ENCODE measurements at places on chromosomes 7 and 10. TPM values are rescaled to one million over a fixed set of nuclear protein-coding genes. Genes with fewer than 3 reads are reported as not detected.

DNA sequence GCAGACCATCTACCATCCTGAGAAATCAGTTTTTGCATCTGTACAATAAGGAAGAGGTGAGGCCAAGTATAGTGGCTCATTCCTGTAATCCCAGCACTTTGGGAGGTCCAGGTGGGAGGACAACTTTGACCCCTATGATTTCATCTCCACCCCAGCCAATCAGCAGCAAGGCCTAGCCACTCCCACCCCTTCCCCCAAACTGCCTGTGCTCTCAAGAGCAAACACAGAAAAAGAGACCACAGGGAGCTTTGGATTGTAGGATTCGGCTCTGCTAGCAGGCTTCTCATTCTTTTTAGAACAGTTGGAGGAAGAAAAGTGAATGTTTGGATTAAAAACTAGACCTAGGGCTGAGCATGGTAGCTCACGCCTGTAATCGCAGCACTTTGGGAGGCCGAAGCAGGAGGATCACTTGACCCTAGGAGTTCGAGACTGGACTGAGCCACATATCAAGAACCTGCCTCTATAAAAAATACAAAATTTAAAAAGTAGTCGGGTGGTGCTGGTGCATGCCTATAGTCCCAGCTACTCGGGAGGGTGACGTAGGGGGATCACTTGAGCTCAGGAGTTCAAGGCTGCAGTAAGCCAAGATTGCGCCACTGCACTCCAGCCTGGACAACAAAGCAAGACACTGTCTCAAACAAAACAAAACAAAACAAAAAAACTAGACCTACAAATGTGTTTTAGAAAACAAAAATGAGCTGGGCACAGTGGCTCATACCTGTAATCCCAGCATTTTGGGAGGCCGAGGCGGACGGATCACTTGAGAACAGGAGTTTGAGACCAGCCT lies 25.1 kb upstream of the PROSER2 start:
- H3K27ac ChIP-seq: no peak overlapping the region
- H3K4me1 ChIP-seq: peaks cover 15% of the 10 kb centered on the region
- H3K36me3 ChIP-seq: no peaks in the 10 kb centered on the region
- DNase-seq: no peak
- H3K27me3 ChIP-seq: no peaks in the 10 kb centered on the region
- no peak overlapping the region for H3K4me3 ChIP-seq

The UBN2 gene
- total RNA-seq: 3.7 TPM

The FRMD4A gene
- total RNA-seq: 7.1 TPM

The PDZD7 gene
- 2.8 TPM for total RNA-seq

DNA sequence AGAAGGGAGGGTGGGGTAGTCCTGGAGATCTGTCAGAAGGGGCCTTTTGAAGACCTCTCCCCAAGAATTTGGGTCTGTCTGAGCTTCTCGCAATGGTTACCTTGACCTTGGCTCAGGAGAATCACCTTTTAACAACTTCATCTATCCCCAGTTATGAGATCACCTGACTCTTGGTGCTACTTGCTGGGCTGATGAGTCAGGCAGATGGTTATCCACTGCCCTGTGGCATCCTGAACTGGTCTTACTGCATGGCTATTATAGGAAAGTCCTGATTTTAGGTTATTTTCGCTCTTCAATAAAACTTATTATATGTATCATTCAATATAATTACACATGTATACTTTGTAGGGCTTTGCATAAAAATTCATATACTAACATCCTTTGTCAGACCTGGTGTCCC lies 274.7 kb downstream of the GFRA1 start:
- no peak overlapping the region for H3K27ac ChIP-seq
- H3K36me3 ChIP-seq: no peaks in the 10 kb centered on the region
- 0 out of 2 replicates have a peak, but pooled peaks cover 4% of the 10 kb centered on the region for H3K27me3 ChIP-seq
- no peaks in the 10 kb centered on the region for H3K4me1 ChIP-seq
- DNase-seq: no peak

The DRGX gene
- total RNA-seq: 0.33 TPM

- no peak overlapping the region for H3K4me3 ChIP-seq
- no peaks in the 10 kb centered on the region for H3K27me3 ChIP-seq
- no peaks in the 10 kb centered on the region for H3K4me1 ChIP-seq
- H3K36me3 ChIP-seq: no peaks in the 10 kb centered on the region
- DNase-seq: no peak
These were observed 58.5 kb upstream of the INPP5A start for GRCh38 chr10:132479024-132479602.

The OR2A12 gene
- not detected for total RNA-seq

GRCh38 chr7:121032645-121033460 lies 44.3 kb downstream of the CPED1 start:
- H3K36me3 ChIP-seq: no peaks in the 10 kb centered on the region
- DNase-seq: peak; percentile 31
- H3K4me3 ChIP-seq: no peak overlapping the region
- peaks cover 8% of the 10 kb centered on the region for H3K4me1 ChIP-seq
- no peak overlapping the region for H3K27ac ChIP-seq
- H3K27me3 ChIP-seq: no peaks in the 10 kb centered on the region

DNA sequence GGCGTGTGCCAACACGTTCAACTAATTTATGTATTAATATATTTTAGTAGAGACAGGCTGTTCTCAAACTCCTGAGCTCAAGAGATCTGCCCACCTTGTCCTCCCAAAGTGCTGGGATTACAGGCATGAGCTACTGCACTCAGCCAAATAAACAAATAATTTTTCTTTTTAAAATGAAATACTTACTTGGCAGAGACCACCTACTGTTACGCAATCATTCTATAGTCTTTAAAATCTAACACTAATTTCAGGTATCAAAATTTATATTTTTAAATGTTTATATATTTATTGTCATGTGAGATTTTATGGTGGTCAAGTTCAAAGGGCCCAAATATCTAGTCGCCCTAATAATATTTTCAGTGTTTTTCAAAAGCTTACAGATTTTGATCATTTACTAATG lies 323.3 kb downstream of the PCDH15 start:
- H3K36me3 ChIP-seq: no peaks in the 10 kb centered on the region
- H3K4me1 ChIP-seq: no peaks in the 10 kb centered on the region
- no peak for DNase-seq
- no peak overlapping the region for H3K4me3 ChIP-seq
- H3K27ac ChIP-seq: no peak overlapping the region

GRCh38 chr7:72444026-72444776 lies 32.1 kb upstream of the CALN1 start:
- H3K4me3 ChIP-seq: no peak overlapping the region
- no peaks in the 10 kb centered on the region for H3K4me1 ChIP-seq
- peaks cover 34% of the 10 kb centered on the region for H3K27me3 ChIP-seq
- DNase-seq: no peak
- H3K27ac ChIP-seq: no peak overlapping the region

The IKZF1 gene
- not detected for total RNA-seq

The MEOX2 gene
- total RNA-seq: not detected

DNA sequence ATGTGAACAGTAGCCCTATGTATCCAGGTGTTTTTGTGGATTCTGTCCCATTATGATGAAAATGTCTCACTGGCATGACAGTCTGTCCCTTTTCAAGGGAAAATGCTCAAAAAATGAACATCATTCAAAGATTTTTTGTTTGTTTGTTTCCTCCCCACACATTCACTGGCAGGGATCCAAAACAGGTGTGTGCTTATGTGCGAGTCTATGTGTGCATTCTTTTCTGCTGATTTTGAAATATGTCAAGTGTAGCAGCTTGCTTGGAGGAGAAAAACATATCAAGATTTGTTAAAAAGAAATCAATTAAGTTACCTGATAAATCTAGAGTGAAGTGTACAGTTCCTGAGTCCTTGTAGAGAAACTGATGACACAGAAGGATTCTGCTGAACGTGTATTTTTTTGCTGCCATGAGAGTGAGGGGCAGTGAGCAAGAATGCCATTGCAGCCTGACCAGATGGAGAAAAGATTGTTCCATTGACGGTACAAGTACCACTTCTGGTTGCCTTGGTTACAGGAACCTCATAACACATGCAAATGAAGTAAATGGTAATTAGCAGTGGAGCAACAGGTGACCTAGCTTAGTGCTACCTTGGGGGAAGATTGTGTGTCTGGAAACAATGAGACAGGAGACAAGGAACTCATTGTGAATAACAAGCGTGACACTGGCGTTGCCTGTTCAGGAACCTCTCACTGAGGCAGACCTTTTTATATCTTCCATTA lies 277.4 kb upstream of the PHYHIPL start:
- no peaks in the 10 kb centered on the region for H3K4me1 ChIP-seq
- H3K27me3 ChIP-seq: no peaks in the 10 kb centered on the region
- DNase-seq: peak; percentile 39
- no peaks in the 10 kb centered on the region for H3K36me3 ChIP-seq
- no peak overlapping the region for H3K27ac ChIP-seq

DNA sequence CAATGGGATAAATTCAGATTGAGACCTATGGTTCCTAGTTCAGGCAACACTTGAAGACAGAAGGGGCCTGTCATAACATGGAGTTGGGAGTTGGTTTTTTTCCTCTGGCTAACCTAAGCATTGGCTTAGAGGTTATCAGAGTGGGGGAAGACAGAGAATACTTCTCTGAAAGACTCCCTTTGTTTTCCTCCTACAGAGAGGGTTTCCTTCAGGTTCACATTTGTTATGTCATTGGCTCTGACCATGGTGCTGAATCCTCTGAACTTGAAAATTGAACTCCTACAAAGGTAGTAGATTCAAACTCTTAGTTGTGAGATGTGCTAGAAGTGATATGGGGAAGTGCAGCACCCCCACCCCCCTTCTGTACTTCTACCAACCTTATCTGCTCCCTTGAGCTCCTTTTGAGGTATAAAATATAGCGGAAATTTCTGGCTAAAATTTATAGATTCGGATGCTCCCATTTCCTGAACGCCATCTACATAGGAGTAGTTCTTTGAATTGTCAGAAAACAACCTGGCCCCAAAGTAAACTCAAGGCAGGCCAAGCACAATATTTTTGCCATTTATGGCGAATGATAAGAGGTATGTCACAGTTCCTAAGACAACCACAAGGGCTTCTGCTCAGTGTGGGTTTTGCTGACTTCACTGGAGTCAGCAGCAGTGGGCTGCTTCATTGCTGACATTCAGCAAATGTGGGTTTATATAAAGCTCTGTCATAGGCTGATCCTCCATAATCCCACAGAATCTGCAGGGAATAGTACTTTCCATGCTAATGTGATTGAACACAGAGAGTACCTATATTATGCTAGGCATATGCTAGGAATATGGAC lies 131.6 kb upstream of the KLF14 start:
- H3K27me3 ChIP-seq: no peaks in the 10 kb centered on the region
- H3K27ac ChIP-seq: no peak overlapping the region
- peak; percentile 55 for DNase-seq
- H3K36me3 ChIP-seq: peaks cover 25% of the 10 kb centered on the region
- H3K4me3 ChIP-seq: no peak overlapping the region

GRCh38 chr7:117195361-117196029 lies 127.4 kb downstream of the WNT2 start:
- H3K27ac ChIP-seq: no peak overlapping the region
- H3K36me3 ChIP-seq: no peaks in the 10 kb centered on the region
- no peak overlapping the region for H3K4me3 ChIP-seq
- no peak for DNase-seq
- H3K27me3 ChIP-seq: no peaks in the 10 kb centered on the region

DNA sequence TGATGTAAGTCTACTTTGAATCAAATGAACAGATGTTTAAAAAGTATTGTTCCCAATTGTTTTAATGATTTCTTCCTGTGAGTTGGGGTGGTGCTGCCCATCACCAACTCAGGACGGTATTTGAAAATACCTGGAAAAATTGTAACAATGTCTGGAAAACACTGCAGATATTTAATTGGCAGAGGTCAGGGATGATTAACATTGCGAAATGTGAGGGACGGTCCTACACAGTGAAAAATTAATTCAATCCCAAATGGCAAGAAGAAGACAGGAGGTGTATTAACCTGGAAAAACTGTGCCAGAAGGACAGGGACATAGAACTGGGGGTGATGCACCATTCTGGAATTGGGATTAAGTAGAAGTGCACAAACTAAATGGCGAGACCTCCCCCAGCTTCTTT lies 29.6 kb downstream of the ANKIB1 start:
- no peak overlapping the region for H3K27ac ChIP-seq
- no peaks in the 10 kb centered on the region for H3K36me3 ChIP-seq
- no peaks in the 10 kb centered on the region for H3K4me1 ChIP-seq
- H3K4me3 ChIP-seq: no peak overlapping the region
- DNase-seq: no peak

- no peaks in the 10 kb centered on the region for H3K27me3 ChIP-seq
- no peaks in the 10 kb centered on the region for H3K36me3 ChIP-seq
- DNase-seq: peak; percentile 74
These were observed 77.1 kb upstream of the SCIN start for GRCh38 chr7:12493407-12493806.

DNA sequence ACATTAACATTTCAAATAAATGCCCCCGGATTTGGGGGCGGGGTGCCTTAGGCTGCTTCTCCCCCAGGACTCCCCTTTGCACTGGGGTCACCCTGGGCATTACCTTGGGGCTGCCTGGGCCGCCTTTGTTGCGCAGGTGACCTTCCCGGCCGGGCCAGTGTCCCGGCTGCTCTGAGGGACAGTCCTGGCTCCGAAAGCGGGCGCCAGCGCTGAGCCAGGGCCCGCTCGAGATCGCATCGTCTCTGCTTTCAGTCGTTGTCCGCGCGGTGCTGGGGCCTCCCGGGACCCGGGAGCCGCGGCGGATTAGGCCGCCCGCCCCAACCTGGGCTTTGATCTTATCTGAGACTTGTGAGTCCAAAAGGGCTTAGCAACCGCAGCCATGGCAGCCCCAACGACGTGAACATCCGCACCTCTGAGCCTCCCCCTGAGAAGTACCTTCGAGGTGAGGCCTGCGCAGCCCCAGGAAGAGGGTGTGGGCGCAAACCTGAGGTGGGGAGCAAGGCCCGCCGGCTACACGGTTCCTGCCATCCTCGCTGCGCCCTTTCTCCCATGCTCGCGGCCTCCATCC lies 14.8 kb upstream of the WAPL start:
- no peaks in the 10 kb centered on the region for H3K4me1 ChIP-seq
- DNase-seq: no peak
- H3K36me3 ChIP-seq: no peaks in the 10 kb centered on the region
- no peak overlapping the region for H3K27ac ChIP-seq
- H3K27me3 ChIP-seq: no peaks in the 10 kb centered on the region

The NUTM2A gene
- 0.18 TPM for total RNA-seq

DNA sequence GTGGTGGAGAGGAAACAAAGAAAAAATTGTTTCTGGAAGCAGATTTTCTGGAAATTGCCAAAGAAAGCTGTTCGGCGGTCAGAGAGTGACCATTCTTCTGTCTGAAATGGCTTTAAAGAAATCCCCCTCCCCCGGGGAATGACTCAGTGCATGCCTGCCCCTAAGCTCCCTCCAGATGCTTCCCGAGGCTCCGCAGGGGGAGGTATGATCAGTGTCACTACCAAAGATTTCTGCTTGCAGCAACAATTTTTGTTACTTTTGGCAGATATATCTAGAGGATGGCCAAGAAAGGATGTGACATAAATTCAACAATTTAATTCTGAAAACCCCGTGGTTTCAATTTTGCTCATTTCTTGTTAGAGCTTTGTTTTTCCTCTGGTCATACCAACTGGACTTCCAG lies 163.9 kb downstream of the JCAD start:
- H3K27me3 ChIP-seq: no peaks in the 10 kb centered on the region
- DNase-seq: no peak
- H3K4me3 ChIP-seq: no peak overlapping the region
- H3K27ac ChIP-seq: no peak overlapping the region
- no peaks in the 10 kb centered on the region for H3K4me1 ChIP-seq
- no peaks in the 10 kb centered on the region for H3K36me3 ChIP-seq

The DMBT1 gene
- 0.62 TPM for total RNA-seq
